ENCODE measurements at places on chromosomes 13 and 19.

DNA sequence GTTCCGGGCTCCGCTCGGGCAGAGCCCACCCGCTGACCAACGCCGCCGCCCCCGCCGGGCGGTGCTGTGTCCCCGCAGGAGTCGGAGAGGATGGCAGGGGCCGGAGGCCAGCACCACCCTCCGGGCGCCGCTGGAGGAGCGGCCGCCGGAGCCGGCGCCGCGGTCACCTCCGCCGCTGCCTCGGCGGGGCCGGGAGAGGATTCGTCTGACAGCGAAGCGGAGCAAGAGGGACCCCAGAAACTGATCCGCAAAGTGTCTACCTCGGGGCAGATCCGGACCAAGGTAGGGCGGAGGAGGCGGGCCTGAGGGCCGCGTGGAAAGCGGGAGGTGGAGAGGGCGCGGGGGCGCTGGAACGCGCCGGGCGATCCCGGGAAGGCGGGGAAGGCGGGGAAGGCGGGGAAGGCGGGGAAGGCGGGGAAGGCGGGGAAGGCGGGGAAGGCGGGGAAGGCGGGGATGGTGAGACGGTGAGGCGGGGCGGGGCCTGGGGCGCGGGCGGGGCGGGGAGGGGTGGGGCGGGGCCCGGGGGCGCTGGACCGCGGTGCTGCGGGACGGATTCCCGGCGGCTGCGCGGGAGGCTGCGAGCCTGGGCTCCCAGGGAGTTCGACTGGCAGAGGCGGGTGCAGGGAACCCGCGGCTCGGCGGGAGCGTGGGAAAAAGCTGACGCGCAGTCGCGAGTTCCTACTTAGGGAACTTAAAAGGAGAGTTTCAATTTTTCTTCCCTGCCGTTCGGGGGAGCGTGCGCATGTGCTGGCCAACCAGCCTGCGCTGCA, 421 bp downstream of the DGKH start:
- DNase-seq: no peak

GRCh38 chr19:39401549-39402345, 4.9 kb upstream of the ZFP36 start:
- peak; percentile 52 for DNase-seq

GRCh38 chr13:112244061-112244460, 132.1 kb upstream of the SPACA7 start:
- no peak for DNase-seq

GRCh38 chr19:16327501-16327900, 2.9 kb downstream of the KLF2 start:
- no peak for DNase-seq

- DNase-seq: no peak
These were observed 8.4 kb downstream of the PALM3 start for GRCh38 chr19:14053500-14053899.

DNA sequence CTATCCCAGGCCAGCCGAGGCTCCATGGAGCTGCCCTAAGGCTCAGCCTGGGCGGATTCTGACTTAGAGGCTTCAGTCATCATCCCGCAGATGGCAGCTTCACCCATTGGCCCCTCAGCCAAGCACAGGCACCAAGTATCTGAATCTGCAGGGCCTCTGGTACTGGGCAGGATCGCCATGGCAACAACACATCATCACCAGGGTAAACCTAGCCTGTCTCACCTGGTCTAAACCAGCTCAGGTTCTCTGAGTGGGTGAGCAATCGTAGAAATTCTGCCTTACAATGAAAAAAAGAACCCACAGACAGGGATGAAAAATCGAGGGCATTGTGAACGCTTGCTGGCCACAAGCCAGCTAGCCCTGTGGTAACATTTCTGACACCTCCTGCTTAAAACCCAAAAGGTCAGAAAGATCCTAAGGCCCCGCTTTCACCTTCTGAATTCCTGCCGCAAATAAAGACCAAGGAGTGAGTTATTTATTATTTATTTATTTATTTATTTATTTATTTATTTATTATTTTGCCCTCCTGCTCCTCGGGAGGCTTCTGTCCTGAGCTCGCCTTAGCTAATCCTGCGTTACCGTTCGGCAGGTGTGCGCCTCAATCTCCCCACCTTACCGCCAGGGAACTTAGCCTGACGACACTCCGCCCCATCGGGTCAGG, 12.0 kb upstream of the CEACAM21 start:
- no peak for DNase-seq

DNA sequence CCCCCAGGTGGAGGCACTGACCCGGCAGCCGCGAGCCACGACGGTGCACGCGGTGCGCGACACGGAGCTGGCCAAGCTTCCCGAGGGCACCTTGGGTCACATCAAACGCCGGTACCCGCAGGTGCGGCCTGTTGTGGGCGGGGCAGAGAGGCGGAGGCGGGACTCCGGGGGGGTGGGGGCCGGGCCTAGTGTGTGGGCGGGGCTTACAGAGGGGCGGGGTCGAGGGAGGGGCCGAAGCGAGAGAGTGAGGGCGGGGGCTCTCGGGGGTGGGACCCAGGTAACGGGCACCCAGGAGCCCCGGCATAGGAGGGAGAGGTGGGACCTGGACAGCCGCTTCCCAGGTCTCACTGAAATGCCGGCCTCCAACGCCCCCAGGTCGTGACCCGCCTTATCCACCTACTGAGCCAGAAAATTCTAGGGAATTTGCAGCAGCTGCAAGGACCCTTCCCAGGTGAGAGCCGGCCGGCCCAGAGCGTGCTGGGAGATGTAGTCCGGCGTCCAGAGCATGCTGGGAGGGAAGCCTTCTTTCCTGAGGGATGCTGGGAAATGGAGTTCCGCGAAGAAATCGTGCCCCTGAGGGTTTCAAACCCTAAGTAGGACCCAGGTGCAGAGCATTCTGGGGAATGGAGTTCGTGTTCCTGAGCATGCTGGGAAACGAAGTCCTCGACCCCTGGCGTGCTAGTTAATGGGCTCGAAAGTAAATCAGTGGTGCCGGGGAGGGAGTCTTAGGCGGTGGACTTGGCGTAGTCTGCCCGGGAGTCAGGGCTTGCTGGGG, 15.7 kb downstream of the PNPLA6 start:
- DNase-seq: no peak

DNA sequence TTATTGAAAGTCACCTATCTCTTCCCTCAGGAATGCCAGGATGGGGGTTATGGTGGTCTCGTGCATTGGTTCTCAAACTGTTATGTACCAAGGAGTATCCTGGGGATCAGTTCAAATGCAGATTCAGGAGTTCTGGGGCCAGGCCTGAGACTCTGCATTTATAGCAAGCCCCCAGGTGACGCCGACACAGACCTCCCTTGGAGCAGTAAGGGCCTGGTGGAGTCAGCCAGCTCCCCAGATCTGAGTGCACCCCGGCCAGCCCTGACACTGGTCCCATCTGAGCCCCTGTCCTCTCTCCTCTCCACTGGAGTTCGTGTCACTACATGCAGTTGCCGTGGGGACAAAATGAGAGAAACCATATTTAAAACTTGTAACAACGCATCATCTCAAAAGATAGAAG, 112.9 kb downstream of the COL4A2 start:
- DNase-seq: no peak

DNA sequence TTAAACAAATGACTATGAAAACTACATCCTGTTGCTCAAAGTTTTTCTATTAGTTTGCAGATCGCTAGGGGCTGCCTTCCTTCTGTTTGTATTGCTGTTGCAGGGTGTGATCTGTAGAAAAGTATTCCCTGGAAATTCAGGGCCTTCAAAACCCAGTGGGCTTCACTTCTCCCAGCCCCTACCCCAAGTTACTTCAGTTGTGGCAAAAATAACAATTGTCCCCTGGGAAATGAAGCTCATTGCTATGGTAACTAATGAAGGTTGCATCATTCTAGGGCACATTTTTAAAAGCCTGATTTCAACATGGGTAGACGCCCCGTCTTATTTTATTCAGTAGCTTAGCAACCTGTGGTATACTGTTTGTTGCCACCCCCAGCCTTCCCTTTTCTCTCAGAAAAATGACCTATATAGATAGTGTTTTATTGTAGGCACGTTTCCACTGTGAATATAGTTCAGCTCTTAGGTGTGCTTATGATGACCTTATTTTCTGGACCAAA, 60.9 kb downstream of the WDFY2 start:
- no peak for DNase-seq

GRCh38 chr19:347946-348861, 3.6 kb upstream of the MIER2 start:
- DNase-seq: no peak

GRCh38 chr13:112953591-112954487, 15.2 kb upstream of the MCF2L start:
- no peak for DNase-seq

GRCh38 chr13:34161931-34162543, 344.1 kb downstream of the RFC3 start:
- DNase-seq: no peak

- no peak for DNase-seq
These were observed 116.2 kb downstream of the TBC1D4 start for GRCh38 chr13:75365724-75366173.

DNA sequence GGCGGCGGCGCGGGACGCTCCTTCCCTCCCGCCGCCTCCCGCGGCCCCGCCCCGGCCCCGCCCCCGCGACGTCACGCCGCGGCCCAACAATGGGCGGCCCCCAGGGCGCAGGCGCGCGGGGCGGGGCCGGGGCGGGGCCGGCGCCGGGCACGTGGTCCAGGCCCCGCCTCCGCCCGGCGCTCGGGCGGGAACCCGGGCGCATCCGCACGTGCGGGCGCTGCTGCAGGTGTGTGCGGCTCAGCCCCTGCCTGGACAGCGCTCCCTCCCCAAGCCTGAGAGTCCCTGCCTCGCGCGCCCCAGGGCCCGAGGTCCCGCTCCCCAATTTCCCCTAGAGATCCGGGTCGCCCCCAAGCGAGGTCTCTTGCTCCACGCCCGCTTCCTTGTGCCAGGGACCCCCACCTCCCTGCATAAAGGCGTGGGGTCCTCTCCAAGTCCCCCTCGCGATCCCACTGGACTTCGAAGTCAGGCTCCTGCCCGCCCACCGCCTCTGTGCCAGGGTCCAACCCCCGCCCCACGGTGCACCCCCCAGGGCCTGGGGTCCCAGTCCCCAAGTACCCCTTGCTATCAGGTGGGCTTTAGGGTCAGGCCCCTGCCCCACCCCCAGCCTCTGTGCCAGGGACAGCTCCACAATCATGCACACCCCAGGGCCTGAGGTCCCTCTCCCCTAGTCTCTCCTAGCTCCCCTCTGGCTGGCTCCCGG, at the start of gene MEX3D:
Gene MEX3D, minus strand, starts transcription at position 6 of the 700 bp plus-strand sequence. CDS start 267 bp downstream, outside the sequence.
- peak; percentile 51 for DNase-seq

- DNase-seq: no peak
These were observed 15.2 kb upstream of the THSD1 start for GRCh38 chr13:52421216-52421615.

GRCh38 chr13:31951215-31951678, 80.3 kb upstream of the FRY start:
- no peak for DNase-seq

GRCh38 chr19:54558339-54558738, 15.3 kb upstream of the LILRA2 start:
- DNase-seq: no peak

DNA sequence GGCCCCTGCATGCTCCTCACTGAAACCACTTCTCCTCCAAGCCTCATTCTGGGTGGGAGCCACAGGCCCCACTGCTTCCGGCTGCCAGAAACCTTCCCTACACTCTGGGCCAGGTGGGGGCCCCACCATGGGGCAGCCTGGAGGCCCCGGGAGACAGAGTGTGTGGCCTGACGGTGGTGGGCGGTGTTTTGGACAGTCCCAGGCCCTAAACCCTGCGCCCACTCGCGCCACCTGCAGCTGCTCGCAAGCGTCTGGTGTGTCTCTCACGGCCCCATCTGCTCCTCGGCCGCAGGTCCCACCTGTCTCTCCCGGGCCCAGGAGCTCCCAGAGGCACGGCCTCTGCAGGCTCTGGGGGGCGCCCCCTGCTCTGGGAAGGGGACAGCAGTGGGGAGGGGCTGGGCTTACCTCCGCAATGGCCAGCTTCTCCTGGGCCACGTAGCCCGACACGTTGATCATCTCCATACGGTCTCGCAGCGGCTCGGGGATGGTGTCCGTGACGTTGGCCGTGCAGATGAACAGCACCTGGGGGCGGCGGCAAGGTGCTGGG, 5.6 kb downstream of the RPL36 start:
- DNase-seq: no peak

GRCh38 chr13:41413872-41414271, 43.5 kb upstream of the RGCC start:
- DNase-seq: no peak

DNA sequence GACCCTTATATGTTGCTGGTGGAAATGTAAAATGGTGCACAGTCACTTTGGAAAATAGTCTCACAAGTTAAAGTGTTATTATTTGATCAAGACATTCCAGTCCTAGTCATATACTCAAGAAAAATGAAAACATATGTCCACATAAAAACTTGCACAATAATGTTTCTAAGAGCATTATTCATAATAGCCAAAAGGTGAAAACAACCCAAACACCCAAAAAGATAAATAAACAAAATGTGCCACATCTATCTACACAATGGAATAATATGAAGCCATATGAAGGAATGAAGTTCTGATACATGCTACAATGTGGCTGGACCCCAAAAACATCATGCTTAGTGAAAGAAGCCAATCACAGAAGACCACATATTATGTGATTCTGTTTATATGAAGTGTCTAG, 14.4 kb upstream of the AKAP8 start:
- no peak for DNase-seq

GRCh38 chr19:13042443-13043130, 47.3 kb downstream of the NFIX start:
- DNase-seq: no peak

GRCh38 chr13:72875233-72875632, 93.3 kb downstream of the PIBF1 start:
- no peak for DNase-seq

DNA sequence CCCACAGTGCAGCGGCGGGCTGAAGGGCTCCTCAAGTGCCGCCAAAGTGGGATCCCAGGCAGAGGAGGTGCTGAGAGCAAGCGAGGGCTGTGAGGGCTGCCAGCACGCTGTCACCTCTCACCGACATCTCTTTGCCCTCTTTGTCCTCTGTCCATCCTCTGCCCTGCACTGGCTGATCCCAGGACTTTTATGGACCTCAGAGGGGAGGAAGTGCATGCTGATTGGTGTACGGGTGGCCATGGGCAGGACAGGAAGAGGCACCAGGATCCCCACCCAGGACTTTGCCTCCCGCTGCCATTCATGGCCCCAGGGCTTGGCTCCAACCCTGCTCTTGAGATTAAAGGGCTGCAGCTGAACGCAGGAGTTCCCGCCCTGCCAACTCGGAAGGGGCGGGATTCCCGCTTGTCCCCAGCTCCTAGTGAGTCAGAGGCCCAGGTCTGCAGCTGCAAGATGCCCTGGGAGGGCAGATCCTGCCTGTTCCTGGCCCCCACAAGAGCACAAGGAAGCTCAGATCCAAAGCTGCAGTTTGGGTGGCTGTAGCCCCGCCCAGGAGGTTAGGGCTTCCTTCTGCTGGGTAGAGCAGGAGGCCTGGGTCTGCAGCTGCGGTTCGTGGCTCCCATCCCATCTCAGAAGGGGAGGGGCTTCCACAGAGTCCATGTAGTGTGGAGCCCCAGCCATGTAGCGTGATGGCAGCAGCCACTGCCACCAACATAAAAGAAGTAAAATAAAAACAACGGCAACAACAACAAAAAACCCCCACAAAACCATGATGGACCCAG, 1716.7 kb downstream of the SLITRK1 start:
- DNase-seq: no peak

- no peak for DNase-seq
These were observed 304.0 kb downstream of the SPRY2 start for GRCh38 chr13:80036845-80037504.

All from stimulated activated CD8-positive, alpha-beta memory T cell treated with anti-CD3 and anti-CD28 coated beads, Interleukin-4, amount 100 ng/mL, for 4 hours (primary cell).